Endothelial cell (in vitro differentiated cells): ENCODE measurements at places on chromosomes 6 and 20. TPM values are rescaled to one million over a fixed set of nuclear protein-coding genes. Genes with fewer than 3 reads are reported as not detected.

ERVFRD-1 gene
- total RNA-seq: not detected

MGME1 gene
- total RNA-seq: 17.5 TPM

RIN2 gene
- 57.5 TPM for total RNA-seq

SGK2 gene
- 0.85 TPM for total RNA-seq

FAM110A gene
- total RNA-seq: 7.2 TPM

CLPSL1 gene
- total RNA-seq: not detected

PLEKHG1 gene
- 135 TPM for total RNA-seq

RBPJL gene
- total RNA-seq: not detected

NKAIN2 gene
- 9.5 TPM for total RNA-seq

GRCh38 chr20:4371623-4372251 is 350.0 kb upstream of the PRND start:
- no peak for DNase-seq

GRCh38 chr20:35893942-35894341 is 60.4 kb downstream of the SCAND1 start:
- no peak for DNase-seq

GRCh38 chr6:138520463-138520862 is 21.2 kb upstream of the NHSL1 start:
- DNase-seq: no peak

DNA sequence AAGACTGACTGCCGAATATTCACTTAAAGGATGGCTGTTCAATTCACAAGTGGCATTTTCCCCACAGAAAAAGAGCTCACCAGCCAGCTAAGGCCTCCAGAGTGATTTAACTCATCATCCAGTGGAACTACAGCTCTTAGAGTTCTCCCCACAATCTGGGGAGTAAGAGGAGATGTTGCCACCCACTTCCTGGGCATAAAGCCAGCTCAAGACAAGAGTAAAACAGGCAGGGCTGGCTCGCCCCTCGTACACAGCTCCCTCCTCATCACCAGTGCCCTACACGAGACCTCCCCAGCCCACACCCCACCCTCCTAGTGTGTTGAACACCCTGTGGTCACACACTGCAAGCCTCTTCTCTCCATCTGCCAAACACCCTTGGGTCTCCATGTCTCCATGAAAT is 47.2 kb upstream of the IPCEF1 start:
- DNase-seq: no peak

DNA sequence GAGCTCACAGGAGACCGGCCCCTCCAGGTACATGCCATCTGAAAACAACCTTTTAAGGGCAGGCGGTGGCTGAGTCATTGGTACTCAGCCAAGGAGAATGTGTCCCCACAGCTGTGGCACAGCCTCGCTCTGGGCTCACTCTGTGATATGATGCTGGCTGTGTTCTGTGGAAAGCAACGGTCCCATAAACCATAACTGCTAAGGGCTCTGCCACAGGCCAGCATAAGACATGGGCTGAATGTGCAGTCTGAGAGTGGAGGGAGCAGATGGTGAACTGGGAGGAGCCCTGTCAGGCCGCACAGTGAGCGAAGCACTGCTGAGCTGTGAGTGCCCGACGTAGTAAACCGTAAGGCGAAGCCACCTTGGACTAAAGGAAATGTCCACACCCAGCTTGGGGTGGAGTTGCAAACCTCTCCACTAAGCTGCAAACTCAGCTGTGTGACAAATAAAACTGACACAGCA is 375.8 kb downstream of the THBS2 start:
- DNase-seq: no peak

DNA sequence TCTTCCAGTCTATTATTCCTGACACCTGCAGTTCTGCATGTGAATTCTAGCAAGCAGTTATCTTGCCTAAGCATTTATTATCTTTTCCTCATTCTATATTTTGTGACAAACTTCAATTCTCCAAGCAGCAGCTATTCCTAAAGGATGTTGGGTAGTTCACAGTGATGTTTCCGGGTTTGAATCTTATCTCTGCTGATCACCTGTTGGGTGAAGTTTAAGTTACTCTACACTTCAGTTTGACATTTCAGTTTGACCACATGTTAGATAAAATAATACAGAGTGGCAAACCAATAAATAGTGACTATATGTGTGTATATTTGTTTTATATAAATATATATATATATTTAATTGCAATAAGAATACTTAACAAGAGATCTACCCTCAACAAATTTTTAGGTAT is 168.6 kb downstream of the ADGRG6 start:
- DNase-seq: no peak

GRCh38 chr6:159163901-159164370 is 5.3 kb upstream of the FNDC1 start:
- no peak for DNase-seq

GRCh38 chr6:87756858-87757257 is 54.8 kb upstream of the AKIRIN2 start:
- DNase-seq: no peak

GRCh38 chr6:158018041-158018771 is 36.5 kb downstream of the SYNJ2 start:
- DNase-seq: no peak

DNA sequence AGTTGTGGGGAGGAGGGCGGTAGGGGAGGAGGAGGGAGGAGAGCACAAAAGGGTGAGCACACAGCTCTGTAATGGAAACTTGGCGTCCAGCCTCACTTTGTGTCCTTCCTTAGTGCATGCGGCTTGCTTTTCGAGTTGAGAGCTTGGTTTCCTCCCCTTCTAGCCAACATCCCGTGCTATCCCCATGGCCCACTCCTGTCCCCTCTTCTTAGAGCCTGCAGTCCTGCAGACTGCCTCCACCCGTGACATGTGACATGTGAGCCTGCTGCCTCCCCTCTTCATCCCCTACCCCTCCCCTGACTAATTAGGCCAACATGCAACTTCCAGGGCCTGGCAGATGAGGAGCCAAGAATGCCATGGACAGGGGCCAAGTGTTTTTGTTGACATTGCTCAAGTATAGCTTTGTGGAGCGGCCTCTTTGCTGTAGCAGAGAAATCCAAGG is 63.2 kb downstream of the SLC24A3 start:
- DNase-seq: no peak

GRCh38 chr6:125188594-125189203 is 35.1 kb downstream of the TPD52L1 start:
- DNase-seq: no peak

DNA sequence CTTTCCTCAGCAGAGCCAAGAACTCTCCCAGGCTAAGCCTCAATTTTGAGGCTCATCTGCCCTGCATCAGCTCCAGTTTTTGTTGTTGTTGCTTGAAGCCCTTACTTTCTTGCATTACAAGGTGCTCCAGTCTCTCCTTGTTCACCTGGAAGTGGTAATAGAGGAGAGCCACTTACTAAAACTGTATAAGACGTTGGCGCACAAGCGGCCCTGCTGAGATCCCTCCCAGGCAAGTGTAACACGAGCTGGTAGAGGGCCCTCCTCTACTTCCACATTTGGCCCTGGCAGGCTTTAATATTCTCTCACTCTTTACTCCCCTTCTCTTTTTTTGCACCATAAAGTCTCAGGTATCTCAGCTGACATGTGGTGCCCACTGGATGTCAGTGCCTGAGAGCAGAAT is 19.5 kb downstream of the GCM2 start:
- DNase-seq: no peak

DNA sequence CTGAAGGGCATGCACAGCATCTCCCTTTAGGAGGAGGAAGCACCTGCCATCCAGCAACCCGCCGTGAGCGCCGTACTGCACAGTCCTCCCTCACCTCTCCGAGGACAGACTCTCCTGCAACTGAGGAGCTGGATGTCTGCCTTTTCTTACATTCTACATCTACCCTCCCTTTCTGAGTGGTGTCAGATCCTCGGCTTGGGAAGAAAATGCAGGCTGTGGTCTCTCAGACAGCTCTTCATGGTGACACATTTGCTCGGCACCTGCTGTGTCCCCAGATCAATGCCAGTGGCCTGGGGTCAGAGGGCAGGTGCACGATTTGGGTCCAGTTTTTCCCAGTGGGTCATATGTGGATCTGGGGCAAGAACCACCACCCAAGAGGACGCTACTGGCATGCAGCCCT is 40.1 kb upstream of the BHLHE23 start:
- DNase-seq: no peak

DNA sequence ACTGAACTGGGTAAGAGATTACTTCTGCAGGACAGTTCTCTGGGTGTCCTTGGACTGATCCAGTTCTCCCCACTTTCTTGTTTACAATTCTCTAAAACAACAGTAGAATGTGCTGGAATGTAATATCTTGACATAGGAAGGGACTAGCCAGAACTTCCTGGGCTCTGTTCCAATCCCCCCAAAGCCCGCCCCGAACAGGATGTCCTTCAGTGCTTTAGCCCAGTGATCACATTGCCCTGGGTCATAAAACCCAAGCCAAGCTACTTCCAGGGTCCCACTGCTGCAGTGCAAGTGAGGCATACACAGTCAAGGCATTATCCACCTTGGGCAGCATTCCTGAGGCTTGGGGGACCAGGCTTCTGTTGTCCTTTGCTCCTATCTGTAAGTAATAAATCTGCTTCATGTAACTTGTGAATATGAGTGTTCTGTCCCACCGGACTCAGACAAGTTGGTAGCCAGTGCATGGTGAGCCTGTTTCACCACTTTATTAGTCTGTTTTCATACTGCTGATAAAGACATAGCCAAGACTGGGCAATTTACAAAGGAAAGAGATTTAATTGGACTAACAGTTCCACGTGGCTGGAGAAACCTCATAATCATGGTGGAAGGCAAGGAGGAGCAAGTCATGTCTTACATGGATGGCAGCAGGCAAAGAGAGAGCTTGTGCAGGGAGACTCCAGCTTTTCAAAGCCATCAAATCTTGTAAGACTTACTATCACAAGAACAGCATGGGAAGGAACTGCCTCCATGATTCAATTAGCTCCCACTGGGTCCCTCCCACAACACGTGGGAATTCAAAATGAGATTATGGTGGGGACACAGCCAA is 23.5 kb downstream of the FITM2 start:
- no peak for DNase-seq

DNA sequence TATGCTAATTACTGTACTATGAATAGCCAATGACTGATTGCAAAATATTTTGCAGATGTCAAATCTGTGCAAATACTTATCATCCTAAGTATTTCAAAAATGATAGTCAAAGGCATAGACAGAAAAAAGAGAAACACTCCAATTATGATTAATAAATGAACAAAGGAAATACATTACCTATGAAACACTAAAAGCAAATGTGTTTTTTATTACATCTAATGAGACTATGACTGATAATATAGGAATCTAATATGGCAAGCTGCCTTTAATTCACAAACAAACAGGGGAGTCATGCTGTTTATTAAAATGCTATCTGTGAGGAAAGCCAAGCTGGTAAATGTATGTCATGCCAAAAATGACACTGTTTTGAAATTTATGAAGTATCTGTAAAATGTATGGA is 713.2 kb upstream of the NRSN1 start:
- DNase-seq: no peak

DNA sequence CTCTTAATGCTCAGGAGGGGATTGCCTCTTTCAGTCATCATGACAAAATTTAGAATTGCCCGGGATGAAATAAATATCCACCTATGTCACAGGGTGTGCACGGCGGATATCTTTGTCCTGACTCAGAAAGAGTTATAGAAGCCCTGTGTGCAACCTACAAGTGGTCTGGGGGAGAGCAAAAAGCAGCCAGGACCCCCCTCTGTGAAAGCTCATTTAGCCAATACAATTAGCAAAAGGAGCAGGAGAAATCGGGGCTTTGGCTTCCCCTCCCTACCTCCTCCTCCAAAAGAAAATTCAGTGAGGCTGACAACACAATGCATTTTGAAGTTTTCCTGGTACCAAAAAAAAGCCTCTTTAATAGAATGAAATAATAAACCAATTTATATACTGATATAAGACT is 21.8 kb downstream of the FOXA2 start:
- DNase-seq: no peak

- no peak for DNase-seq
Measured at GRCh38 chr20:14885661-14886060, 548.2 kb upstream of the FLRT3 start.

DNA sequence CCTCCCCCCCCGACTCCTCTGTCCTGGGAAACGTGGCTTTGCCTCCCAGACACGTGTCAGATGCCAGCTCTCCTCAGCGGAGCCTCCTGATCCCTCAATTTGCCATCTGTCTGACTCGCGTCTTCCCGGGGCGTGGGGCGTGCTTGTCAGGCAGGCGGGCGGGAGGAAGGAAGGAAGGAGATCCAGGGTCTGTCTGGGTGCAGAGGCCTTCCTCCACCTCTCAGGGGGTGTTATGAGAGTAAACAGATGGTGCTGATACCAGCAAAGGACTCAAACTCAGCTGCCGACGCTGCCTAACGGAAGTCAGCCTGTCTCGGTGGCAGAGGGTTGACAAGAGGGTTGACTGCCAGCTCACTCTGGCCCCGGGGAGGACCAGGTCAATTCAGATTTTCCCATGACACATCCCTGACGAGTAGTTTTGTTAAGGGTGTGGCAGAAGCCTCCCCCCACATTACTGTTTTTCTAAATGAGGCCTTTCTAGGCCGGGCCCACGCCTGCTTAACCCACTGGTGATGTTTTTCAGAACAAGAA is 17.0 kb downstream of the UQCC2 start:
- DNase-seq: no peak

DNA sequence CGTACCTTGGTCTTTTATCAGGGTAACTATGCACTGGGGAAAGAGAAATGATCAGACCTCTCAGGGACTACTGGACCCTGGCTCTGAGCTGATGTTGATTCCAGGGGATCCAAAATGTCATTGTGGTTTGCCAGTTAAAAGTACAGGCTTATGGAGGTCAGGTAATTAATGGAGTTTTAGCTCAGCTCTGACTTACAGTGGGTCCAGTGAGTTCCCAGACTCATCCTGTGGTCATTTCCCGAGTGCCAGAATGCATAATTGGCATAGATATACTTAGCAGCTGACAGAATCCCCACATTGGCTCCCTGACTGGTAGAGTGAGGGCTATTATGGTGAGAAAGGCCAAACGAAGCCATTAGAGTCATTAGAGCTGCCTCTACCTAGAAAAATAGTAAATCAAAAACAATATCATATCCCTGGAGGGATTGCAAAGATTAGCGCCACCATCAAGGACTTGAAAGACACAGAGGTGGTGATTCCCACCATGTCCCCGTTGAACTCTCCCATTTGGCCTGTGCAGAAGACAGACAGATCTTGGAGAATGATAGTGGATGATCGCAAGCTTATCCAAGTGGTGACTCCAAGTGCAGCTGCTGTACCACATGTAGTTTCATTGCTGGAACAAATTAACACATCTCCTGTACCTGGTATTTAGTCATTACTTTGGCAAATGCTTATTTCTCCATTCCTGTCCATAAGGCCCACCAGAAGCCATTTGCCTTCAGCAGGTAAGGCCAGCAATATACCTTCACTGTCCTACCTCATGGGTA is 152.4 kb downstream of the THBS2 start:
- no peak for DNase-seq
